ENCODE measurements at places on chromosomes 16 and 17. TPM values are rescaled to one million over a fixed set of nuclear protein-coding genes. Genes with fewer than 3 reads are reported as not detected.

GRCh38 chr17:70158591-70158990 is 10.7 kb upstream of the KCNJ2 start:
- no peak for ATAC-seq
- H3K4me1 ChIP-seq, result no peaks in the 10 kb centered on the region
- H3K27ac ChIP-seq, result no peak overlapping the region
- H3K36me3 ChIP-seq, result no peaks in the 10 kb centered on the region

GRCh38 chr17:47860386-47860785 is 9.4 kb upstream of the SP6 start:
- ATAC-seq, result no peak
- H3K36me3 ChIP-seq, result no peaks in the 10 kb centered on the region
- H3K4me1 ChIP-seq, result peaks cover 11% of the 10 kb centered on the region
- peaks cover 19% of the 10 kb centered on the region for H3K27me3 ChIP-seq
- no peak overlapping the region for H3K4me3 ChIP-seq

DNA sequence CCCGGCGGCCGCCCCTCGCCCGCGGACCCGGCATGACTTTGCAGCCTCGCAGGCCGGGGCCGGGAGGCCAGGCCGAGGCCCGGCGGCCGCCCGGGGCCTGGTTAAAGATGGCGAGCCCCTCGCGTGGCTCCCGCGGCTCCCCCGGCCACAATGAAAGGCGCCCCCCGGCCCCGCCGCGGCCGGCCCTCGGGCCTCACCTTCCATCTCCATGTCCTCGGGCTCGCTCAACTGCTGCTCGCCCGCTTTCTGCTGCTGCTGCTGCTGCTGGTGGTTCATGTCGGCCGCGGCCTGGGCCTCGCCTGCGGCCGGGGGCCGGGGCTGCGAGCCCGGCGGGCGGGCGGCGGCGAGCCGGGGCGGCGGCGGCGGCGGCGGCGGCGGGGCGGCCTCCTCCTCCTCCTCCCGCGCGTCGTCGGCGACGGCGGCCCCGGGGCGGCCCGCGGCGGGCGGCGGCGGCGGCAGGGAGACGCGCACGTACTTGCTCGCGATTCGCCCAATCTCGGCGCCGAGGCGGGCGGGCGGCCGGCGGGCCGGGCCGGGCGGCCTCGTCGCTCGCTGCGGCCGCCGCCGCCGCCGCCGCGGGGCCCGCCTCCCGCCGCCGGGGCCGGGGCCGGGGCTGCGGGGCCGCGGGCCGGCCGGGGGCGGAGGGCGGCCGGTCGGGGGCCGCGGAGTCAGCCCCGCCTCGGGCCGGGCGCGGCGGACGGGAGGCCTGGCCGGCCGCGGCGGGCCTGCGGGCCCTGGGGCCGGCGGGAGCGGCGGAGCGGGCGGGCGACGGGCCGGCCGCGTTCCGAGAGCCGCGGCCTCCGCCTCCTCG is 491 bp downstream of the USP7 start:
- no peaks in the 10 kb centered on the region for H3K27me3 ChIP-seq
- ATAC-seq, result no peak
- H3K36me3 ChIP-seq, result peaks cover 19% of the 10 kb centered on the region
- H3K27ac ChIP-seq, result no peak overlapping the region

UNC13D gene
- total RNA-seq, result 160 TPM

DNA sequence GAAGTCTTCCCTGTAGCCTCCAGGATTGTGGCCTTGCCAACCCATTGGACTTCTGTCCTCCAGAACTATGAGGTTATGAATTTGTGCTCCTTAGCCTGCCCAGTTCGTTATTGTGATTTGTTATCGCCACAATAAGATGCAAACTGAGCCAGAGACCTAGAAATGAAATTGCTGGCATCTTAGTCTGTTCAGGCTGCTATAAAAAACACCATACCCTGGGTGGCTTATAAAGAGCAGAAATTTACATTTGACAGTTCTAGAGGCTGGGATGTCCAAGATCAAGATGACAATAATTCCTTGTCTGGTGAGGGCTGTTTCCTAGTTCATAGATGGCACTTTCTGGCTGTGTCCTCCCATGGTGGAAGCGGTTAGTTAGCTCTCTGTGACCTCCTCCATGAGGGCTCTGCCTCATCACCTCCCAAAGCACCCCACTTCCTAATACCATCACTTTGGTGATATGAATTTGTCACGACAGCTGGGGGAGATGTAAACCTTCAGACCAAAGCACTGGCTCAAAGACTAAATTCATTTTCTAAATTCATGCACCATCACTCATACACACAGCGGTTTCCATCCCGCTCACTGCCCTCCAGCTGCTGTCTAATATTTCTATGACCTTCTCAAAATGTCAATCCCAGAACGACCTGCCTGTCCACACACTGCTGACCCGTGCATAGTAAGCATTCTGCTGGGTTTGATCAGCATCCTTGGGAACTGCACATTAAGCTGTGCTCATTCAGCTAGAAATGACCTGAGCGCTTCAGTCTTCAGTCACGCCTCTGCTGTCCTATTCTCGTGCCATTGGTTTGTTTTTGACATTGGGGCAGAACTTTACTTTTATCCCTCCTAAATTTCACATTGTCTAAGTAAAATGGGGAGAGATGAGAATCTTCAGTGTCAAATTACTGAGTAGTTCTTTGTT is 36.6 kb downstream of the GINS3 start:
- no peak overlapping the region for H3K27ac ChIP-seq
- H3K4me1 ChIP-seq, result peaks cover 12% of the 10 kb centered on the region
- no peak overlapping the region for H3K4me3 ChIP-seq
- no peaks in the 10 kb centered on the region for H3K27me3 ChIP-seq

VWA3A gene
- total RNA-seq, result not detected

CIBAR2 gene
- 0.34 TPM for total RNA-seq
